ENCODE measurements at places on chromosomes 6 and 20.

- no peak for DNase-seq
Observed at GRCh38 chr6:157235600-157236039, 87.7 kb downstream of the TMEM242 start.

DNA sequence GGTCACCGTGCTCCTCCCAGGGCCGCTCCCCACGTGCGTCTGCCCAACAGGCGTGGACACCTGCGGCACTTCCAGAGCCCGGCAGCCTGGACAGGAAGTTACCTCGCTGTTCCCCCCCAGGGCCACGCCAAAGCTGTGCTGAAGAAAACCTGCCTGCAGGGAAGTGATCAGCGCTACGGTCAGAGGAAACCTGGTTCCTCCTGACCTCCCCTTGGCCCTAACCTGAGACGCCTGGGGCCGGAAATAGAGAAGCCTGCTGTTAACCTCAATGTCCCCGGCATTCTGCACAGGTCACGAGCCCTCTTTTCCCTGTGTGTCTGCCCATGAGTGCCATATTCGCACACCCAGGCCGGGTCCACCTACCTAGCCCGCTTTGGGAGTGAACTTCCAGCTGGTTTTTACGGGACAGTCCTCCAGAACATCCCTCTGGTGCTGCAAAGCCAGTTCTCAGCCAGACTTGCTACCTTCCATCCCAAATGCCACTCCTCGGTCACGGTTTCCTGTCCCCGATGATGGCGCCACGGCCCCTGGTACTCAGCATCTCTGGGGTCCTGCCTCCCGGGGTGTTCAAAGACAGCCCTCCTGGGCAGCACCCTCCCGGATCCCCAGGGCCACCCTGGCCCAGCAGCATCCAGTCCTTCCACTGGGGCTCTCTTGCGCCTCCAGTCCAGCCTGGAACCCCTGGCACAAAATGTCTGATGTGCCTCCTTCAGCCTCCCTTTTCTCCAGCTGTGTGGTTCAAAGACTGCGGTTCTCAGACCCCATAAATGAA lies 12.0 kb upstream of the IRF4 start:
- DNase-seq, result no peak

DNA sequence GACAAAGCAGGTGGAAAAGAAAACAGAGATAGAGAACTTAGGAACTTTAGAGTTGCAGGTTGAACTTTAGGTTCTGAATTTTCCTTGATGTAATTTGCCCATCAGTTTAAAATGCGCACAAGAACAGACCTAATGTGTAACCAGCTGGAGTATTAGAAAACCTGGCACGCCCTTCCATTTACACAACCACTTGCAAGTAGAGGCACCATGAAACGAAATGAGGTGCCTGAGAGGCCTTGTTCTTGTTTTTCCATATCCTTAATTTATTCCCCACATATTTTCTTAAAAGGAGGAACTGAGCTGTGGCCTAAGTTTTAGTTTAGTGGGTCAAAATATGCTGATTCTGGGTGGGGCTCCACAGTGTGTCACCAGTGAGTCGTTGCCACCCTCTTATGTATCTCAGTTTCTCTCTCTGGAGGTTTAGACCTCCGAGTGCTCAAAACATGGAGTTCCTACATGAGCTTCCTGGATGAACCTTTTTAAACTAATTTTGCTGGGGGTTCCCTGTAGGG lies 17.2 kb upstream of the IL22RA2 start:
- no peak for DNase-seq

- DNase-seq, result no peak
Observed at GRCh38 chr6:32905078-32905477, 35.8 kb downstream of the HLA-DMB start.

GRCh38 chr6:95143408-95144180 lies 433.7 kb upstream of the MANEA start:
- DNase-seq, result no peak

- DNase-seq, result no peak
Observed at GRCh38 chr20:40189621-40190020, 499.4 kb downstream of the MAFB start.

- no peak for DNase-seq
Observed at GRCh38 chr20:39291301-39291700, 329.2 kb downstream of the DHX35 start.

GRCh38 chr6:54959820-54960219 lies 113.2 kb downstream of the FAM83B start:
- no peak for DNase-seq

DNA sequence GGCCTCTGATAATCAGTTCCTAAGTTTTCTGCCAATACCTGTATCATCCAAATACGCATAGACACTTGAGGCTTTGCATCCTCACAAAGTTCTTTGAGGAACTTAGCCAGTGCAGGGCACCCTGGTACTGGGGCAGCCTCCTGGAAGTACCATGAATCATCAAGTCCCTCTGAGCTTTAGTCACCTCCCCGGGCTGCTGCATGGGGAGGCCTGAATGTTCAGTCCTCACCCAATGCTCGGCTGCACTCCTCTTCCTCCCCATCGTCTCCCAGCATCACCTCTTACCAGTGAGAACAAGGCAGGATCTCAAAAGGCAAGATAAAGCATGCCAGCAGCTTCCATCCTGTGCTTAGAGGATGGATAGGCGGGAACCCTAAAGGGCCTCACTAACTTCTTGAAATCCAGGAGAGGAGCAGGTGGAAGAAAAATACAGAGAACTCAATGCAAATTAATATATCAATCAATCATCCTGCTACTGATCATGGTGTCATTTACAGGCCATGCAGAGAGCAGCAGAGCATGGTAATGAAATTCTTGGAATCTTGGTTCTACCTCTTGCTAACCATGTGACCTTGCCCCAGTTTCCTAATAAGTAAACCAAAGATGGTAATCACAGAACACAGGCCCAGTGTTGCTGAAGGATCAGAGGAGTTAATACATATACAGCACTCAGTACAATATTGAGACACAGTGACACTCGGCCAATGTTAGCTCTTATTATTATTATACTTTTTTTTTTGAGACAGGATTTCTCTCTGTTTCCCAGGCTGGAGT lies 4.7 kb upstream of the CCN6 start:
- DNase-seq, result no peak

DNA sequence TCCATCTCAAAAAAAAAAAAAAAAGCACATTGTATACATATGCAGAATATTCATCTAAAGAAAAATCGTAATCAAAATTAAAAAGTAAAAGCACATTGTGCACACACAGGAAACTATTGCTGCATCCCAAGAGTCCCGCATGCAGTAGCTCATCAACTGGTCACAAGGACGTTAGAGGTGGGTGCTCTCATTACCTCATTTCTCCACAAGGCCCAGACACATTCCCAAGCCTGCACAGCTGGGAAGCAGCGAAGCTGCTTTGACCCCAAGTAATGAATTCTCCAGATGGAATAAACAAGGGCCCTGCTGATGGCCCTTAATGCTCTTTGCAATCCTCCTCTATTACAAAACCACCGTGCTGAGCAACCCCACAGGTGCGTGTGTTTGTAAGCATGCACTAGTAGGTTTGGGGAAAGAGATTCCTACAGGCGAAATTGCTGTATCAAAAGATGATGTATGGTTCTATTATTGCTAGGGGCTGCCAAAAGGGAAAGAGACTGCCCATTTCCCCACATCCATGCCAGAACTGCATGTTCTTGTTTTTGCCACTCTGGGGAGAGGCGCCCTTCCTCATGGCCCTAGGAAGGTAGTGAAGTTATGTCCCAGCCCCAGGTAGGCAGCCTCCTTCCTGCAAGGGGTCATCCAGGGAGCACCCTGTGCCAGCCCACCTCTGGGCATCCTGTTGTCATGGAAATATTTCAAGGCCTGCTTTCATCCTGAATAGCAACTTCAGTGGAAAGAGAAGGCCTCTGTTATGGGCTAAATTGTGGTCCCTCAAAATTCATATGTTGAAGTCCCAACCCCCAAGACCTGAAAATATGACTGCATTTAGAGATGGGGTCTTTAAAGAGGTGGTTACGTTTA lies 34.6 kb upstream of the PTGIS start:
- no peak for DNase-seq

DNA sequence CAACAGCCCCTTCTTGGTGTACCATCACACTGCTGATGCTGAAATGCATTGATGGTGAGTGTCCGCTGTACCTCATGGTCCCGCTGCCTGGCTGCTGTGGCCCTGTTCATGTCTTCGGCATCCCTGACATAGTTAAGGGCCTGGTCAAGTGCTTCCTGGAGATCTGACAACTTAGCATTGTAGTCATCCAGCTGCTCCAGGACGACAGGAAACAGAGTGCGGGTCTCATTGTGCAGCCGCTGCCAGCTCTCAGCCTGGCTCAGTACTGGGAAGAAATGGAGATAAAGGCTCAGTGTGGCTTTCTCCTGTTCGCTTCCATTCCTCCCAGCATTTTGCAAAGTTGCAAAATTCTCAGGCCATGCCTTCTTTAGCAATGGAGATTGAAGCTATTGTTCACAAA lies 81.8 kb downstream of the LAMA4 start:
- no peak for DNase-seq

GRCh38 chr6:23980965-23981364 lies 145.1 kb upstream of the NRSN1 start:
- no peak for DNase-seq

DNA sequence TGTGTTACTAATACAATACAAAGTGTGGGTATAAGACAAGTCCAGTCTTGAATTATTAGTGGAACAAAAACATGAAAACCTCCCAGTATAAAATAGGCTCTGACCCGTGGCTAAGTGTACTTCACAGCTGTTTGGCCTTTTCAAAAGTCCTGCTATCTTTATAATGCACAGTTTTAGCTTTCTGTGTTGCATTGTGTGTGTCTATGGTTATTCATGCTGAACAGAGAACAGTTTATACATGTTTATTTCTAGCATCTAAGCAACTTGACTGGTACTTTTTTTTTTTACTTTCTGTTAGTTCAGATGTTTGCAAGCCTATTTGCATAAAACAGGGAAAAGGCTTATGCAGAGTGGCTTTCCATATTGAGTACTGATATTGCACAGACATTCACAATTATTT lies 119.2 kb upstream of the CCN2 start:
- DNase-seq, result no peak

GRCh38 chr6:15062516-15063252 lies 183.2 kb upstream of the JARID2 start:
- DNase-seq, result no peak

DNA sequence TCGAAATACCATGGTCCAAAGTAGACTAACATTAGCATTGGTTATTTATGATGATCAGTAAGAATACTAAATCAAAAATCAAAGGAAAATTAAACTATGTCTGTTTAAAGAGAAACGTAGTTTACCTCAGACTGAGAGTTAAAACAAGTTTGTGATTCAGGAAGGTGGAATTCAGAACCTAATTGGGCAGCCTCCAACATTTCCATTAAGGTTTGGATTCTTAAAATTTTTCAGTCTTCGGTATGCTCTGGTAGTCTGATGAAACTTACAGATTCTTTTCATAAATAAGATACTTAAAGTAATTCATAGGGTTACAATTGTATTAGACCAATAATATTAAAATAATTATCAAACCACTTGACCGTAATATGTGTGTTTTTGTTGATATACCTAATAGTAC lies 18.6 kb downstream of the HFE start:
- no peak for DNase-seq

GRCh38 chr6:145047891-145048290 lies 687.4 kb downstream of the EPM2A start:
- no peak for DNase-seq

DNA sequence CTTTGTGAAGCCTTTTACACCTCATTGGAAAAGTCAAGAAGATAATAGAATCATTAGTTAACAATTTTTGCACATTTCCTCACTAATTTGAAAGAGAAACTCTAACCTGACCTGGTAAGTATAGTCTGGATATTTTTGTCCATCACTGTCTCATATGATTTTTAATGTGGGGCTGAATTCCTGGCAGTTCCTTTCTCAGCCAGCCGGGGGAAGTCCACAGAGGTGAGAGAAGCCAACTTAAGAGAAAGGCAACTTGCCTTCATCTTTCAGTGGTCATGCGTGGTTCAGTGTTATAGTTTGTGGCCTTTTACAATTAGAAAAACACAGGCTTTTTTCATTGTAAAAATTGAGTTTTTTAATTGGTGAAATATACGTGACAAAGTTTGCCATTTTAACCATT lies 80.6 kb downstream of the CDYL start:
- peak; percentile 16 for DNase-seq

- DNase-seq, result no peak
Observed at GRCh38 chr6:110589865-110590513, 113.6 kb upstream of the SLC22A16 start.

DNA sequence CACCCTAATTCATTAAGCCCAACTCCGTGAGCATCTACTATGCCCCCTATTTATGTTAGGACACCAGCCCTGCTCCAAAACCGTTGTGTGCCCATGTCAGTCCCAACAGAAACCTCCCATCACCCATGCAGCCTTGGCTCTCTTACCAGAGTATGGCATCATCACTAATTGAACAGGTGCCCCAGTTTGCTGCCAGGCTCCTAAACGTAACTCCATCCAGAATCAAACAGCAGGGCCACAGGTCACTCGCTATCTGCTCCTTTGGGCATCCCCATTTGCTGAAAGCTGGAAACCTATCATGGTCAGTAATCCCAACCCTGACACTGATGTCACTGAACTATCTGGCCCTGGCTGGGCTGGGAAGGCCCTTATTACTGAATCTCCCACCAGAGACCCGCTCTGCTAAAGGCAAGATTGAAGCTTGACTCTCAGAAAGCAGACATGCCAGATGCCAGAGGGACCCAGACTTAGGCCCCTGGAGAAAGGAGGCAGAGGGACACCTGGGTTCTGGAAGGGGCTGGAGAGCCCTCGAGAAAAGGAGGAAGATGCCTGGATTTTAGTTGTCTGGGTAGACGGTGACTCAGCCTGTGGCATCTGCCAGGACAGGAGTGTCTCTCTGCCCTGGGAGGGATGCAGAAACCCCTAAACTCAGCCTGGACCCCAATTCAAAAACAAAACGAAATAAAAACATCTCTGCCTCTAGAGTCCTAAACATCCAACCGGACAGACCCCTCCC lies 14.0 kb downstream of the MUCL3 start:
- no peak for DNase-seq

GRCh38 chr6:17352302-17352701 lies 41.1 kb upstream of the CAP2 start:
- DNase-seq, result no peak

DNA sequence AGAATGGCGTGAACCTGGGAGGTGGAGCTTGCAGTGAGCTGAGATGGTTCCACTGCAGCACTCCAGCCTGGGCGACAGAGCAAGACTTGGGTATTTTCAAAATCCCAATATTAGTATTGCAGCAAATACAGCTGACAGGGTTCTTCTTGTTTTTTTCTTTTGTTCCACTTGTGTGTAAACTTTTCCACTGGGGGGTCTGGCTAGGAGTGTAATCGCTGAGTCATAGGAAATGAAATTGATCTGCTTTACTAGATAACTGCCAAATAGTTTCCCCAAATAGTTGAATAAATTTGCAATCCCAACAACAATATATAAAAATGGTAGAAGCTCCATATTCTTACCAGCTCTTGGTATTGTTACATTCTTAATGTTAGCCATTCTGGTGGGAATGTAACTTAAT lies 526.0 kb upstream of the SOX4 start:
- no peak for DNase-seq
